ENCODE measurements at places on chromosomes 5 and 9.

GRCh38 chr5:157222506-157223230 is 42.0 kb downstream of the ITK start:
- DNase-seq, result no peak

- DNase-seq, result no peak
Measured at GRCh38 chr5:102999191-102999590, 120.7 kb downstream of the GIN1 start.

DNA sequence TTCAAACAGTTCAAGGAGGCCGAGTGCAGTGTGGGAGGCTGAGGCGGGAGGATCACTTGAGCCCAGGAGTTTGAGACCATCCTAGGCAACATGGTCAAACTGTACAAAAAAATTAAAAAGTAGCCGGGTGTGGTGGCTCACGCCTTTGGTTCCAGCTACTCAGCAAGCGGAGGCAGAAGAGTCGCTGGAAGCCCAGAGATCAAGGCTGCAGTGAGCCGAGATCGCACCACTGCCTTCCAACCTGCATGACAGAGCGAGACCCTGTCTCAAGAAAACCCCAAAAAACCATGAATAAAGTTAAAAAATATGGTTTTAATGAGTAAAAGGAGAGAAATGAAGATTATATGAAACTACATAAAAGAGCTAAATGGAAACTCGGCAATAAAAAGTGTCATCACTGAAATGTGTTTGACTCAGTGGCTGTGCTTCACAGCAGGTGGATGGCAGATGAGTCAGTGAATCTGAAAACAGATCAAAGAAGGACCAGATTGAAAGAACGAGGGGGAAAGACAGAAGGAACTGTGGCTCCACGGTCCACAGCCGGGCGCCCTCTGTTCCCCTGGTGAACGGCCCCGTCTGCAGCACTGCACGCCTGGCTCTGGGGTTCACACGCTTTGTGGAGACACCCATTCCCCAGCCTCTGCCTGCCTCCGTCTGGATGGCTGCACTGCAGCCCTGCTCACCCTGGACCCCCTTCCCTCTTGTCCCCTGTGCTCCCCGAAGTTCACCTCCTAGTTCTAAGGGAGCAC is 25.1 kb downstream of the EXD3 start:
- DNase-seq, result no peak

DNA sequence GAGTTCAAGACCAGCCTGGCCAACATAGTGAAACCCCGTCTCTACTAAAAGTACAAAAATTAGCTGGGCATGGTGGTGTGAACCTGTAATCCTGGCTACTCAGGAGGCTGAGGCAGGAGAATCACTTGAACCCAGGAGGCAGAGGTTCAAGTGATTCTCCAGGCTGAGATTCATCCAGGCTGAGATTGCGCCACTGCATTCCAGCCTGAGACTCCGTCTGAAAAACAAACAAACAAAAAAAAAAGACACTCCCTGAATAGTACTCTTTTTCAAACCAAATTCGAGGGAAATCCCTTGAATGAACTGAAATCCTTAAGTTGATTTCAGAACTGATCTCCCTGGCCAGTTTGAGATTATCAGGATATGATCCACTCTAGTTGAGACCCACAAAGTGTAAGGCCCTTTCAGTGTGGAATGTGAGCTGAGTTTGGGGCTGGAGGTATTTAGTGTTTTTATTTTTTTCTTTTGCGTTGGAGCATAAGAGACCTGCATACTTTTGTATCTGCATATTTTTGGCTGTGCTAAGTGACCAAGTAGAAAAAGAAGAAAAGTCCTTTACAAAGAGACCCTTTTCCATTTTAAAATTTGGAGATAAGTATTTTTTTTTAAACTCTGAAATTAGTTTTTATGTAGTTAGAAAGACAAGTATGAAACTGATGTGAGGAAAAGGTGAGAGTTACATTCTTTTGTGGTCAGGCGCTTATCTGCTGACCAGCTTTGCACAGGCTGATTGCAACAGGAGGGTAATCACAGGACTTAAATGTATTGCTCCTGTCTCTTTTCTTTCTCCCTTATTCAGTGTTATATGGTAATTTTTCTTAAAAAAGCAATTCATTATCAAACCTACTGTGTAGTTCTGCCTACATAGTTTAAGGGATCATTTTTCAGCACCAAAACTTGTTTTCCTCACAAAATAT is 42.9 kb downstream of the TMEFF1 start:
- no peak for DNase-seq
